ENCODE measurements at places on chromosomes 7 and 10.

GRCh38 chr10:34413756-34414587 lies 401.1 kb downstream of the PARD3 start:
- no peaks in the 10 kb centered on the region for H3K36me3 ChIP-seq
- peaks cover 22% of the 10 kb centered on the region for H3K4me1 ChIP-seq
- no peak for DNase-seq
- peak overlapping the region; percentile 27 for H3K27ac ChIP-seq
- H3K4me3 ChIP-seq = no peak overlapping the region

GRCh38 chr7:101367676-101368075 lies 5.0 kb downstream of the COL26A1 start:
- no peak for DNase-seq
- no peak overlapping the region for H3K4me3 ChIP-seq
- no peaks in the 10 kb centered on the region for H3K4me1 ChIP-seq

DNA sequence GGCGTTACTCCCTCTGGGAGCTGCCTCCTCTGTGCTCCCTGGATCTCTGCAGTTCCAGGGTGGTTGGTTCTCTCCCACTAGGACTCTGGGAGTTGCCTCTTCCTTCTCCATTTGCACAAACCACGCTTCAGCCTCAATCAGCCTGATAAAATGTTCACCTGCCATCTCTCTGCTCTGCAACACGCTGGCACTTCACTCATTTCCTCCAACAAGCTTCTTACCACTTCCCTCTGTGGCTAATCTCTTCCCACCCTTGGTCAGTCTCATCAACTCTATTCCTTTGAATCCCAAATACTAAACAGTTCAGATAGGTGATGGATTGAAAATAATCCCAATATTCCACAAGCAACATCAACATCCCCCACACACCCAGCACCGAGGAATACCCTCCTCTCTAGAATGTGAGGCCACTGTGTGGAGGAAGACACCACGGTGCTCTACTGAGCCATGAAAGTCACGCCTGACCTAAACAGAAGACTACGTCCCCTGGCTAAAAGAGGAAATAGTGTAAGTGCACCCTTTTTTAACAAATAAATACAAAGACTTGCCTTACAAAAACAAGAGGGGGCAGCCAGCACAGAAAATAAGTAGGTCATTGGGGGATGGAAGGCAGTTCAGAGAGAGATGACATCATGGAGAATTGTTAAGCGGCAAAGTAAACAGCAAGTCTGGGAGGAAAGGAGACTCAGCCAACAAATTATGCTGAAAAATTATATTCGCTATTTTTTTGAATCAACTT lies 1.9 kb upstream of the FAM170B start:
- no peak for DNase-seq
- H3K27me3 ChIP-seq = peaks cover 13% of the 10 kb centered on the region
- H3K4me3 ChIP-seq = no peak overlapping the region
- H3K4me1 ChIP-seq = no peaks in the 10 kb centered on the region

DNA sequence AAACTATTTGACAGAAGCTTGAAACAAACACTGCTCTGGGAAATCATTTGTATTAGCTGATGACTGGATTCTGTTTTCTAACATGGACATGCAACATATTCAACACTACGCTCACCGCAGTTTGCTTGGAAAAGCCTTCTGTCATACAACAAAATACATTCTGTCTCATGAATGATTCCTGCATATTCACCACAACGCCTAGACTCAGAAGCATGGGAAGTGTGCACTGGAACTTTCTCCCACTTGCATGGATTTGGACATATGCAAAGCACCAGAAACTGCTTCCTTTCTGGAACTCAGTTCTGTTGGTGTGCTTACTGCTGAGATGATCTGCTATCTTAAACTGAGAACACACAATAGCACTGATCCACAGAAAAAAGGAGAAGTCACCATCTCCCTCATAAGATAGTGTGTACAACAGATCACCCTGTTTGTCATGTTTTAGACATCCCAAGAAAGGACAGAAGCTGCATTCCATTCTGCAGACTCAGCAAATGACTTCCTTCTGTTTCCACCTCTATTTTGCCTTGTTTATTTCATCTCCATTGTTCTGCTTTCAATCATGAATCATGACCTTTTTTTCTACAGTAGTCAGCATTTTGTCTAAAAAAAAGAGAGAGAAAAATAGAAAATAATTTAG lies 115.8 kb downstream of the HTR7 start:
- no peaks in the 10 kb centered on the region for H3K27me3 ChIP-seq
- H3K4me3 ChIP-seq = no peak overlapping the region
- DNase-seq = no peak
- H3K27ac ChIP-seq = no peak overlapping the region
- H3K4me1 ChIP-seq = peaks cover 5% of the 10 kb centered on the region
- no peaks in the 10 kb centered on the region for H3K36me3 ChIP-seq

DNA sequence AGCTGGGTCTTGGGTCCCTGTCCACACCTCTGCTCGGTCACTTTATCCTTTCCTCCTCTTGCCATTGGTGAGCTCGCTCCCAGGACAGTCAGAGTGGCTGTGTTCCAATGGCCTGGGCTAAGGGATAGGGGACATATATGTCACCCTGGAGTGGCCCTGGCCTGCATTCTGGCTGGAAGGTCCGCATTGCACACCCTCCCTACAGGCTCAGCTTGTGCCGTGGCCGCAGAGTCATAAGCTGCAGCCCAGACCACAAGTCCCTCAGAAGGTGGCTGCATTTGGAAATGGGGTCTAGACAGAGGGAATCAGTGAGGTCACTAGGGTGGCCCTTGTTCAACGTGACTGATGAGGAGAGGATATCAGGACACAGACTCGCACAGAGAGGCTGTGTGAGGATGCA lies 363.8 kb upstream of the SHH start:
- H3K4me1 ChIP-seq = no peaks in the 10 kb centered on the region
- peaks cover 41% of the 10 kb centered on the region for H3K27me3 ChIP-seq
- H3K4me3 ChIP-seq = no peak overlapping the region
- DNase-seq = no peak
- H3K27ac ChIP-seq = no peak overlapping the region

DNA sequence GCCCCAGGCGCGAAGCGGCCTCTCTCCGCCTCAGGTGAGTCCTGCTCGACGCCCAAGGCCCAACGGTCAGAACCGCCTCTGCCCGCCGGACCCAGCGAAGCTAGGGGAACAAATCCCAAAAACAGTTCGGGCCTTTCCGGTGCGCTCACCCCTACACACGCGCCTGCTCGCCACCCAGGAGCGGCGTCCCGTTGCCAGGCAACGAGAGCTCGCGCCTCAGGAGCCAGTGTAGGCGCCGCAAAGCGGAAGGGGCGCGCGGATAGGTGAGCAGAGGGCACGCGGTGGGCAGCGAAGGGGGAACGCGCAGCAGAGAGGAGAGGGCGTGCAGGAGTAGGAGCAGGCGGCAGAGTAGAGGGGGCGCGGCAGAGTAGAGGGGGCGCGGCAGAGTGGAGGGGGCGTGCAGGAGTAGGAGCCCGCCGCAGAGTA lies at the start of the genes DYDC1 and DYDC2:
TSS of gene DYDC1 (minus strand) at position 193 of the 426 bp plus-strand sequence. CDS start 4,154 bp downstream, outside the sequence.
TSS of gene DYDC2 (plus strand) at position 219 of the 426 bp plus-strand sequence. CDS start 5,663 bp downstream, outside the sequence.
- peaks cover 5% of the 10 kb centered on the region for H3K4me1 ChIP-seq
- DNase-seq = peak; percentile 62
- peaks cover 1% of the 10 kb centered on the region for H3K36me3 ChIP-seq
- peak within 1 kb of the TSS; percentile 90 for H3K27ac ChIP-seq

Data from progenitor cell of endocrine pancreas (in vitro differentiated cells).